ENCODE measurements at places on chromosomes 12 and 14. TPM values are rescaled to one million over a fixed set of nuclear protein-coding genes. Genes with fewer than 3 reads are reported as not detected.
A peak's percentile ranks its signal among the peaks of the same experiment; 100 is the strongest.

The SLC4A8 gene
- 0.47 TPM for total RNA-seq

The OASL gene
- 7.2 TPM for total RNA-seq

The PCED1B gene
- 44.3 TPM for total RNA-seq

The PTPRO gene
- total RNA-seq: 6.5 TPM

DNA sequence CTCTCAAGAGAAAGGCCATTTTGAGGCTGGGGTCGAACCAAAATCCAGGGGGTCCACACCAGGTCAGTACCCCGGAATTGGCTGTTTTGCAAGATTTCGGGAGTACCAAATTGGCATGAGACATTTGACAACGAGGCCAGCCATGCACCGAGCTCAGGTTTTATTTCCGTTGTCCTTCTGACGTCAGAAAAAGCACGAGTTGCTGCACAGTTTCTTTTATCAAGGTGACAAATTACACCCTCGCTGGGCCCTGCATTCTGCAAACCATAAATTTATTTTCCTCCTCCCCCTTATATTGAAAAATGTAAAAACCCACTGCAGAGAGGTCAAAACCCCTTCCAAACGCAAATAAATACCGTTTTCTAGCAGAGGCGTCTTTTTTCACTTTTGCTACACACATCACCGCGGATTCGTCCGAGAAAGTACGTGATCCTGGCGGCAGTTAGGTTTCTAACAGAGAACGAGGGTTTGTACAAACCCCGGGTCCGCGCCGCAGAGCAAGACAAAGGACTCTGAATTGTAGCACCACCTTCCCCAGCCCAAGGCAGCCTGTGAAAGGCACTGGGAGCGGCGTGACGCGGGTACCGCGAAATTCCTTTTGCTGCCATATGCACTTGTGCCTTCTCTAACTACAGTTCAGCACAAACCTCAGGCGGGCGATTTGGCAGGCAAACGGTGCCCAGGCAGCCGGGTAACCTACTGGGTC is 1.8 kb downstream of the SLC38A1 start:
- H3K27ac ChIP-seq: peak overlapping the region; percentile 95
- no peaks in the 10 kb centered on the region for H3K36me3 ChIP-seq
- H3K27me3 ChIP-seq: no peaks in the 10 kb centered on the region
- peak overlapping the region; percentile 96 for H3K4me3 ChIP-seq

- H3K27me3 ChIP-seq: no peaks in the 10 kb centered on the region
- H3K4me1 ChIP-seq: no peaks in the 10 kb centered on the region
- DNase-seq: no peak
- no peaks in the 10 kb centered on the region for H3K36me3 ChIP-seq
- H3K27ac ChIP-seq: no peak overlapping the region
Measured at GRCh38 chr14:96617635-96618034, 115.5 kb downstream of the PAPOLA start.

- H3K4me1 ChIP-seq: peaks cover 13% of the 10 kb centered on the region
- H3K36me3 ChIP-seq: no peaks in the 10 kb centered on the region
Measured at GRCh38 chr12:112353393-112353792, 28.8 kb downstream of the HECTD4 start.

DNA sequence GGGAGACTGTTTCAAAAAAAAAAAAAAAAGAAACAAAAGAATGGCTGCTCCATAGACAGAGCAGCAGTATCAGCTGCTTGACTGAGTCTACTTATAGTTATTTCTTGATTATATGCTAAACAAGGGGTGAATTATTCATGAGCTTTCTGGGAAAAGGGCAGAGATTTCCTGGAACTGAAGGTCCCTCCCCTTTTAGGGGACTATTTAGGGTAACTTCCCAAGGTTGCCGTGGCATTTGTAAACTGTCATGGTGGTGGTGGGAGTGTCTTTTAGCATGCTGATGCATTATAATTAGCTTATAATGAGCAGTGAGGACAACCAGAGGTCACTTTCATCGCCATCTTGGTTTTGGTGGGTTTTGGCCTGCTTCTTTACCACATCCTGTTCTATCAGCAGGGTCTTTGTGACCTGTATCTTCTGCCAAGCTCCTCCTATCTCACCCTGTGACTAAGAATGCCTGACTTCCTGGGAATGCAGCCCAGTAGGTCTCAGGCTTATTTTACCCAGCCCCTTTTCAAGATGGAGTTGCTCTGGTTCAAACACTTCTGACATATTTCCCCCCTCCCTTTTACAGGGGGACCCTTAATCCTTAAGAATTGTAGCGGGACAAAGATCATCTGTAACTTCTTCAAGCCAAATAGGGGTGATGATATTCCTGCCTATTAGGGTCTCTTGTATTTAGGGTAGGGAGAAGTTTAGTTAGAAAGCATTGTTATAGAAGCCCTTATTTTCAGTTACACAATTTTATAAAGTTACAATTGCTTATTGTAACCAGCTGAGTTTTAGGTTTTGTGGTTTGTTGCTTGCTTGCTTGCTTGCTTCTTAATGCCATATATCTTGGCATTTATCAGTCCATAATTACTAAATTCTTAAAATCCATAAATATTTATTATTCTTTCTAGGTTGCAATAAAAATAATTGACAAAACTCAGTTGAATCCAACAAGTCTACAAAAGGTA is 42.5 kb downstream of the MARK3 start:
- DNase-seq: peak; percentile 8
- H3K4me3 ChIP-seq: no peak overlapping the region
- peaks cover 33% of the 10 kb centered on the region for H3K4me1 ChIP-seq
- H3K27me3 ChIP-seq: no peaks in the 10 kb centered on the region

DNA sequence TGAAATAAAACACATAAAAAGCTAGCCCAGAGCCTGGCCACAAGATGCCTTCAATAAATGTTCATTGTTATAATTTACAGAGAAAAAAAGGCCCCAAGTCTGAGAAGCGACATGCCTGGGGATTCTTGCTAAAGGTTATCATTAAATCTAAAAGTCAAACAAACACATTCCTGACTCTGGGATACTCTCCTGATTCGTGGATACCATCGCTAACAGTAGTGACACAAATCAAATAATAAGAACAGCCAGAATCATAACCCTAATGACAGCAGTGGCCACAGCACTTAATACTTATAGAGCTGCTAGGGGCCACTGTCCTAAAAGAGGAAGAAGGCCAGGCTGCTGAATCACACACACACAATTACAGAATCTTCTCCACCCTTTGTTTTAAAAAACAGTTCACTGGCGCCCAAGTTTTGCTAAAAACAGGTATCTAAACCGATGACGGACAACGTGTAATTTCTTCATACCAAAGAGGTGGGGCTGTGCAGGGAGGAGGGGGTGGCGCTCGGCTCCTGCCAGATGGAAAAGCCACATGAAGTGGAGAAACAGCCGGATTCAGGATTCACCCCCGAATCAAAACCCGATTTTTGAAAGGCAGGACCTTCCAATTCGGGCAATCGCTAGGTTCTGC is 1.2 kb downstream of the CLIP1 start:
- peak overlapping the region; percentile 80 for H3K4me3 ChIP-seq
- peak overlapping the region; percentile 64 for H3K27ac ChIP-seq
- DNase-seq: peak; percentile 2
- no peaks in the 10 kb centered on the region for H3K27me3 ChIP-seq
- H3K4me1 ChIP-seq: peaks cover 50% of the 10 kb centered on the region

DNA sequence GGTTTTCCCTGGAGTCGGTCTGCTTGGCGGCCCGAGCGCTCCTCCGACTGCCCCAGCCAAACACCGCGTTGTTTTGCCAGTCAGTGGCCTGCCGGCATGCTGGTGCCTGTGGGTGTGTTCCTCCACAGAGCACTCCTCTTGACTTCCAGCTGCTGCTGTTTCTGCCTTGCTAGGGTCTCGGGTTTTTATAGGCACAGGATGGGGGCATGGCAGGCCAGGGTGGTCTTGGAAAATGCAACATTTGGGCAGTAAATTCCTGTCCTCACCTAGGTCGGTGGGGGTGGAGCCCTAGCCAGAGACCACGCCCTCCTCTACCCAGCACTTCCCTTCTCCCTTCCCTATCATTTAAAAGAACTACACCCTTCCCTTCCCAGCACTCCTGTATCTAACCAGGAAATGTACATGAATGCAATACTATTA is 34.7 kb upstream of the VASH1 start:
- no peaks in the 10 kb centered on the region for H3K36me3 ChIP-seq
- no peak overlapping the region for H3K4me3 ChIP-seq
- no peak for DNase-seq
- H3K4me1 ChIP-seq: no peaks in the 10 kb centered on the region

- H3K27me3 ChIP-seq: no peaks in the 10 kb centered on the region
- H3K4me1 ChIP-seq: peaks cover 81% of the 10 kb centered on the region
- DNase-seq: no peak
- H3K4me3 ChIP-seq: no peak overlapping the region
- H3K36me3 ChIP-seq: no peaks in the 10 kb centered on the region
Measured at GRCh38 chr12:111412007-111412829, 6.5 kb downstream of the SH2B3 start.

DNA sequence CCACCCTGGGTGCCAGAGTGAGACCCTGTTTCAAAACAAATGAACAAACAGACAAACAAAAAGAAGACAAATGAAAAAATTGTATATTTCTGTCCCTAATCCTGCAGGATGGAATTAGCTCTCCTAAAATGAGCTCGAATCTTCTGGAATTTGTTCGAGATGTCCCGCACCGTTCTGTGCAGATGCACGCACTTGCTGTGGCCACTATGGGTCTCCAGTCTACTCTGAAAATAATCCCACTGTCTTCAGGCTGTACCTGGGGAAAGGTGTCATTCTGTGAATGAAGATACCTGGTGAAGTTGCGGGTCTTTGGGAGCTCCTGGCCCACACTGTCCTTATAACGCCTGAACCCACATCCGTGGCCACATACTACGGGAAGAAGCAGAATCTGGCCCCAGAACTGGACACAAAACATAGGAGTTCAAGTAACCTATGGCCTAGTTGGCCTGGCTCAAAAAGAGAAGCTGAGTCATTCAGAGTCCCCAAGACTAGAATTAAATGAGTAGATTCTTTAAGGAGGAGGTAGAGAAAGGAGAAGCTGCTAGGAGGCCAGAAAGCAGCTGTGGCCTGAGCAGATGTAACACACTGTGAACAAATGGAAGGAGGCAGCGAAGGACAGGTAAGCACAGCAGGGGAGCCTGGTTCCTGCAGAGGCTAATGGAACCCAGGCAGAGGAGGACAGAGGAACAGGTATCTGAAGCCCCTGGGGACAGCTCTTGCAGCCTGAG is 108.6 kb downstream of the FOXN3 start:
- no peak for DNase-seq
- no peak overlapping the region for H3K27ac ChIP-seq
- H3K36me3 ChIP-seq: no peaks in the 10 kb centered on the region
- no peak overlapping the region for H3K4me3 ChIP-seq

DNA sequence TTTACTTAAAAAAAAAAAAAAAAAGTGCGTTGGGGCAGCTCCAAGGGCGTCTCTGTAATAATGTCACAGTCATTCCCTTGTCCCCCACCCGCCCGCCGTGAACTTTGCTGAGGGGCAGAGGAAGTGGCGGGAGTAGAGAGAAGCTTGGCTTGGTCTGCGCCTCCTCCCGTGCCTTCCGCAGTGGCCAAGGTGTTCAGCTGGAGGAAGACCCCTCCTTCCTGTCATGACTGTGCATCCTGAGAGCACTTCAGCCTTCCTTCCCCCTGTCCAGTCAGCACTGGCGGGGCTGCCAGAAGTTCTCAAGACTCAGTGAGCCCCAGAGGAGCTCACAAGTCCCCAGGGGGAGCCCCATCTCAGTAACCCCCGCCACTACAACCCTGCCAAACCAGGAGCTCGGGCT is 32.2 kb downstream of the AACS start:
- no peaks in the 10 kb centered on the region for H3K4me1 ChIP-seq
- no peak overlapping the region for H3K4me3 ChIP-seq
- H3K36me3 ChIP-seq: no peaks in the 10 kb centered on the region
- DNase-seq: no peak

- no peak overlapping the region for H3K27ac ChIP-seq
- no peak overlapping the region for H3K4me3 ChIP-seq
- DNase-seq: no peak
- no peaks in the 10 kb centered on the region for H3K36me3 ChIP-seq
- H3K4me1 ChIP-seq: no peaks in the 10 kb centered on the region
Measured at GRCh38 chr14:103890052-103890371, 38.2 kb upstream of the TDRD9 start.

DNA sequence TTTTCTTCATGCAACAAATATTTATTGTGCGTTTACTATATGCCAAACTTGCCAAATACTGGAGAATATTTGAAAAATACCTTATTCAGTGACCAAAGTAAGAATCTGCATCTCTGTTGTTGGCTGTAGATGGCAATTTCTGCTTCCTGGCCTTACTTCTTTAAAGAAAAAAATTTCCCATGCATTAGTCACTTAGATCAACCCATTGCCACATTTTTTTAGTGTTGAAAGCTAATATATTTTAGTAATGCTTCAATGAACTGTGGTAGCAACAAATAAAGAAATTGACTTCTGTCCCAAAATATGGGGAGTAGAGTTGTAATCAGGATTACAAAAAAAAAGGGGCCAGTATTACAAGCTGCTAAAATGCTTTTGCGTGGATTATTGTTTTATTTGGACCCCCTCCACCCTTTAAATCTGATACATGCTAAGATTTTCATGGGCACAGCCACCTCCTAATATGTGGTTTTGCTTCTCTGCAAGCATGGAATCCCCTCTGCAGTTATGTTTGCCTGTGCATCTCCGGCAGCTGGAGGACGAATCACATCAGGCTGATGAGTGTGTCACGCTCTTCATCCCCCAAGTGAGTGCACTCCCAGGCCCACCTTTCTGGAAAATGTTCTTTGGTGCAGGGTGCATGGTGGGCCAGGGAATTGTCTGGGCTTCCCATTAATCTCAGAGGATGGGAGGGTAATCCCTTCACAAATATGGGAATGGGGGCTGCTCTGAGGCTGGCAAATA is 38.1 kb upstream of the PTCSC3 start:
- no peak overlapping the region for H3K4me3 ChIP-seq
- H3K27me3 ChIP-seq: no peaks in the 10 kb centered on the region
- no peak overlapping the region for H3K27ac ChIP-seq
- H3K4me1 ChIP-seq: no peaks in the 10 kb centered on the region
- DNase-seq: no peak

- H3K36me3 ChIP-seq: no peaks in the 10 kb centered on the region
- no peaks in the 10 kb centered on the region for H3K27me3 ChIP-seq
- no peak overlapping the region for H3K4me3 ChIP-seq
- no peaks in the 10 kb centered on the region for H3K4me1 ChIP-seq
- no peak for DNase-seq
Measured at GRCh38 chr14:84770030-84770429, 759.9 kb upstream of the FLRT2 start.

GRCh38 chr14:61215222-61216020 is 65.7 kb downstream of the TMEM30B start:
- no peaks in the 10 kb centered on the region for H3K27me3 ChIP-seq
- H3K27ac ChIP-seq: no peak overlapping the region
- no peak for DNase-seq

GRCh38 chr12:76915361-76916169 is 36.7 kb upstream of the CSRP2 start:
- H3K4me3 ChIP-seq: no peak overlapping the region
- DNase-seq: no peak
- no peaks in the 10 kb centered on the region for H3K36me3 ChIP-seq
